ENCODE measurements at places on chromosomes 2 and 18.

GRCh38 chr18:49109565-49110251, 158.9 kb upstream of the SMAD7 start:
- DNase-seq, result no peak

DNA sequence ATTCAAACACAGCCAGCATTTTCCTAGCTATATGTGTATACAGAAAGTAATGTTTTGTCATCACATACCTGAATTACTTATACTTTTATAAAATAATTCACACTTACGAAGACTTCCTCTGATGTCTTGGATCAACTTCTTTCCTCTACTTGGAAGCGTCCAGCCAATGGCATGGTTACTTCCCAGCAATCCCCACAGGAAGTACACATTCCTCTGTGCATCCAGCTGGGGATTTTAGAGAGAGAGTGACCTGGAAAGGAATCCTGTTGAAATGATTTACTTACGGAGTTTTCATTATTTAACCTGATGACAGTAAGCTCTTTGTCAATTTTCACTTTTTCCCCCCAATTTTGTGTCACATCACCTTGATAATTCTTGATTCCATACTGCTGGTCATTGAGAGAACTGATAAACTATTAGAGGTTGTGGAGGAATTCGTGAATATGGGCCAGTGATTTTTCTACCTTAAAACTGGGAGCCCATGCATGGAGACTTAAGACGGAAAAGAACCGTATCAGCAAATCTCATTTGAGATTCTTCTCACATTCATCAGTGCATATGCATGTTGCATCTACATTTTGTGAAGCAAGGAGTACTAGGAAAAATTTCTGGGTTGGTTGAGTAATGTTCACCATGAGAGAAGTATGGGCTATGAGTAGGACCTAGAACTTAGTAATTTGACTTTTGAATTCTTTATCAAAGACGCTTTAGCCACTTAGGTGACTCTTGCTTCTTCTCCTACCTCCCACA, 9.0 kb upstream of the IL18R1 start:
- no peak for DNase-seq

DNA sequence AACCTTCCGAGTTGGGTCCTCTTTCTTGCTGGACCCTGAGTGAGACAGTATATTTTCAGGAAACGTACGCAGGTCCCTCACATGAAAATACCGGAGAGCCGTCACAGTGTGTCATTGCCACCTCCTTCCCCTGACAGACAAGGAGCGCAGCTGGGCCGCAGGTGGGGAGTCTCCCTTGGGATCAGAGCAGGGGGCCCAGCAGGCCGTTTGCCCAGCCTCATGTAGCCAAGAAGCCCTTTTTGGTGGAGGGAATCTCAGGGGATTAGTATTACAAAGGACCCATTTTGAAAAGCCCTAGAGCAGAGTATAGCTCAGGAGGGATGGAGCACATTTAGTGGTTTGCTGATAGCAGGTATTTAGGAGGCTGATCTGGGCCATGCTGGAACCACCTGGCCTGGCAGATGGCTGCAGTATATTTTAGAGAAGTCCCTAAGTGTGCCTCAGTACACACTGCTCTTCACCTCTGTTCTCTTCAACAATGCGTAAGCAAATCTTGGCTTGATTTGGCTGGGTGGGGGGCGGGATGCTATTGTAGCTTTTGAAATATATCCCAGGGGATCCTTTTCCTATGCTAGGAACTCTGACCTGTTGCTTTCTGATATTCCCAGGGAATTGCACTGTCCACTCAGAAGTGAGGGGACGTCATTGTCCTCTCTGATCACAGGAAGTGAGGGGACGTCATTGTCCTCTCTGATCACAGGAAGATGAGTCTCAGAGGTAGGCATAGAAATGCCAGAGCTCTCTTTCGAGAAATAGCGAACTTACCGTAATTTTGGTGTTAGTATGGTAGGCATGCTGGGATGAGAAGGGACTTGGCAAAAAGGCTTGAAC, 171.9 kb downstream of the HRH4 start:
- no peak for DNase-seq

GRCh38 chr18:55546851-55547704, 40.9 kb downstream of the TCF4 start:
- DNase-seq, result no peak

DNA sequence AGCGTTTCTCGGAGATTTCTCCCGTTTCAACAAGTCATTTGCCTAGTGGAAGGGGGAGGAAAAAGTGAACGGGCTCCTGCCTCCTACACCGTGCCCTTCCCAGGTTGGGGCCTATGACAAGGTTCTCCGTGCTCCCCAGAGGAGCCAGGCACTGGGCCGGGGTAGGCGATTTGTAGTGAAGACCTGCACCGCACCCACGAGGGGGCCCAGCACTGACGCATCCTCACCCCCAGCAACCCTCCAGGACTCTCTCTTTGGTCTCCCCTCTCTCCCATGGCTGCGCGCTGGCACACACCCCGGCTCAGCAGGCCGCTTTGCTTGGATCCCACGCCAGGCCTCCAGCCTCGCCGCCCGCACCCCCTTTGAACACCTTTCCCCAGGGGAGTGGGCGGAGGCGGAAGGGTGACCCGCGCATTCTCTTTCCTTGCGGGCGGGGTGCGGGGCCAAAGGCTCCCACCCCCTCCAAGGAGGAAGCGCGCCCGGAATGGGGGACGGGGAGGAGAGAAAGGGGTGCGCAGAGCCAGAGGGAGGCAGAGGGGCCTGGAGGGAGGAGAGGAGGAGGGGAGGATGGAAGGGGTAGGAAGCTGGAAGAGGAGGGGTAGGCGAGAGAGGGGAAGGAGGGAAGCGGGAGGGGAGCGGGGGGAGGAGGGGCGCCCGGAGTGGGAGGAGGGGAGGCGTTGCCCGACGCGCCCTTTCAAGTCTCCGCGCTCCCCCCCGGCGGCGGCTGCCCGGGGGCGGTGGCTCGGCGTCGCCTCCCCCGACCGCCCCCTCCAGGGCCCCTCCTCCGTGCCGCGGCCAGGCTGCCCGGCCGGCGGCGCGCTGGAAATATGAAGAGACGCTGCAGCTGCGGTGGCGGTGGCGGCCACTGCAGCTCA, at the start of gene APCDD1:
Gene APCDD1, plus strand, starts transcription at position 830 of the 875 bp plus-strand sequence. CDS start 347 bp downstream, outside the sequence.
- peak; percentile 62 for DNase-seq

GRCh38 chr18:42310956-42311355, 355.9 kb downstream of the PIK3C3 start:
- DNase-seq, result no peak

DNA sequence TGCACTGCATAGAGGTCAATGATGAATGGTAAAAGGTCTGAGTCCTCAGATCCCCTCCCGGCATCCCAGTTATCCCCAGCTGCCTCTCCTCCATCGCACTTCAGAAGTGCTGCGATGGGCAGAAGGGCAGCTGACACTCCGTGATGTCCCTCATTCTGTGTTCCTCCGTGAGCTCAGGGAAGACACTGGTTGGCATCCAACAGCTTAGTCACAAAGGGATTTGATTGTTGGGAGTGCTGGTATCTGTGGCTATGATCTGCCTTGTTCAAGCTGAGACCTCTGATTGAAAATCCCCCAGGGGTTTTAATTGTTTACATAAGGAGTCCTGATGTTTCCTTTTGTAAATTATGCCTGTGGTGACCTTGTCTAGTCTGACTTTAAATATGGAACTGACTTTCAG, 19.0 kb upstream of the SAG start:
- no peak for DNase-seq

- no peak for DNase-seq
Measured at GRCh38 chr2:67566285-67566684, 169.2 kb downstream of the ETAA1 start.

DNA sequence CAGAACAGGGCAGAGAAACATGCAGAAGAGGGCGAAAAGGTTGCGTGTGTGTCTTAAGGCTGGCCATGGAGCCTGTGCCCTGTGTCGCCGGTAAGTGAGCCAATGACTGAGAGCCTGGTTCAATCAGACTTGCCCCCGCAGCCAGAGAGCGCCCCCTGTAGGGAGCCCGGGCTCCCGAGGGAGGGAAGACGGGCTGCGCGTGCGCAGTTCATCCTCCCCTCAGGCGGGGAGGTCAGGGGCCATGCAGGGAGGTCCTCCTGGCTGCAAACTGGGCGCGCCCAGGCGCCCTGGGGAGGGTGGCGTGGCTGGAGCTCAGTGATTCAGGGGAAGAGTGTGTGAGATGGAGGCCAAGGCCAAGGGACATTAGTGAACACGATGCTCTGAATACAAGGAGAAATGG, 276.6 kb downstream of the PHLPP1 start:
- no peak for DNase-seq

GRCh38 chr2:45652090-45653031, 886 bp downstream of the PRKCE start:
- DNase-seq, result no peak
